ENCODE measurements at places on chromosomes 7 and 10. TPM values are rescaled to one million over a fixed set of nuclear protein-coding genes. Genes with fewer than 3 reads are reported as not detected.

DNA sequence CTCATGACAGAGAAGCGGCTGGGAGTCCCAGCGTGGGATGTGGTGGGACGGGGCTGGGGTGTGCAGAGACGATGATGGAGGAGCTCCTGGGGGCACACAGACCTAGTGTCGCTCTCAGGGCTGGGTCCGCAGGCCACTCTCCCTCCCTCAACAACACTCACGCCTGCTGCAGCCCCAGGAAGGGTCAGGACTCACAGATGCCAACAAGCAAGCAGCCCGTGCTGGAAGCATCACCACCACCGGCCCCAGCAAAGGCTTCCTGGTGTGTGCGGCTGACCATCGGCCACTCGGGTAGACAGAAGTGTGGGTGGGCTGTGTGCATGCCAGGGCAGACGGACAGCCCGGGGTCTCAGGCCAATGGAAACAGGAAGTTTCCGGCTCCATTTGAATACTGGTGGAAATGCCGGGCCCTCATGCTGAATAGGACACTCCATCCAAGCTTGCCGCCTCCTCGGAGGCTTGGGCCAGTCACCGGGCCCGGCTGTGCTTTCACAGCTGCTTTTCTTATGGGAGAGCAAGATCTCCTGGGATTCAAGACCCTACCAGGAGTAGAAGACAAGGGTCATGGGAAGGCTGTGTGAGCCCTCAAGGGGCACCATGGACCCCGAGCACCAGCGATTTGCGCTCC, 178.1 kb downstream of the ELFN1 start:
- DNase-seq = no peak

- DNase-seq = no peak
Observed at GRCh38 chr7:70233776-70234175, 635.5 kb downstream of the AUTS2 start.

The ITIH2 gene
- total RNA-seq = not detected

GRCh38 chr7:13904689-13905088, 84.8 kb downstream of the ETV1 start:
- DNase-seq = no peak

DNA sequence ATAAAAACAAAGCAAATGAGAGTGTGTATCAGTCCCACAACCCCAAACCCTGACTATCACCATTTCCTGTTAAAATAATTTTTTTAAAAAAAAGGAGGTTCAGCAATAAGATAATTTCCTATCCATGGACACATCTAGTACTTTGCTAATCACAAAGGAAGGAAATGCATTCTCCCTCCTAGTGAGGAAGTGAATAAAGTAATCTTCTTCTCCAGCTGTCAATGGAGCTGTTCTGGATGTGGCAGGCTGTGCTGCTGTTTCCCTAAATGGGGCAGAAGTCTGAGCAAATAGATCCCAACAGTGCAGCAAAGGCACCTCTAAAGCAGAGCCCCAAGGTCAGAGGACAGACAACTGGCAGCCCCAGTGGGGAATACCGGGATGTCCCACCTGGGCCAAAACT, 540.0 kb downstream of the KCNMA1 start:
- no peak for DNase-seq

DNA sequence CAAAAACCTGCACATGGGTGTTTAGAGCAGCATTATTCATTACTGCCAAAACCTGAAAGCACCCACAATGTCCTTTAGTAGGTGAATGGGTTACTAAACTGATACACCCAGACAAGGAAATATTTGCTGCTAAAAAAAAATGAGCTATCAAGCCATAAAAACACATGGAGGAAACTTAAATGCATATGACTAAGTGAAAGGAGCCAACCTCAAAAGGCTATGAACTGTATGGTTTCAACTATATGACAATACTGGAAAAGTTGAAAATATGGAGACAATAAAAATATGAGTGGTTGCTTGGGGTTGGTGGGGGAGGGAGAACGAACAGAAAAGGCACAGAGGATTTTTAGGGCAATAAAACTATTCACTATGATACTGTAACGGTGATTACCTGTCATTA, 291.0 kb downstream of the TNS3 start:
- DNase-seq = no peak

- DNase-seq = no peak
Observed at GRCh38 chr10:59337201-59337652, 25.1 kb downstream of the FAM13C start.

DNA sequence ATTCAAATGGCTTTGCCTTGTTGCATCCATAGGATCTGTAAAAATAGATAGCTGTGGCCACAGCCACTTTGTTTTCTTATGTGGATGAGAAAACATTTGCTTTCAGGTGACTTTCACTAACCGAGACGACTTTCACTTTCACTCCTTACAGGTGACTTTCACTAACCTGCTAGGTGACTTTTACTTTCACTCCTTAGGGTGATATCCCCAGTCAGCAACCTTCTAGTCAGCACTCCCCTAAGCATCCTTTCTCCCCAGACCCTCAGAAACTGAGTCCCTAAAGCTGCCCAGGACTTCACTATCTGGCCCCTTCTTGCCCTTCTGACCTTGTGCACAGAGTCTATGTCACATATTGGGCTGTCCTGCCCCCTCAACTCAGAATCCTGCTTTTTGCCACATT, 177.5 kb downstream of the RELN start:
- DNase-seq = no peak

GRCh38 chr7:147579148-147579547, 1011.4 kb upstream of the C7orf33 start:
- DNase-seq = no peak

- DNase-seq = no peak
Observed at GRCh38 chr10:3140280-3140679, 32.3 kb downstream of the PITRM1 start.

DNA sequence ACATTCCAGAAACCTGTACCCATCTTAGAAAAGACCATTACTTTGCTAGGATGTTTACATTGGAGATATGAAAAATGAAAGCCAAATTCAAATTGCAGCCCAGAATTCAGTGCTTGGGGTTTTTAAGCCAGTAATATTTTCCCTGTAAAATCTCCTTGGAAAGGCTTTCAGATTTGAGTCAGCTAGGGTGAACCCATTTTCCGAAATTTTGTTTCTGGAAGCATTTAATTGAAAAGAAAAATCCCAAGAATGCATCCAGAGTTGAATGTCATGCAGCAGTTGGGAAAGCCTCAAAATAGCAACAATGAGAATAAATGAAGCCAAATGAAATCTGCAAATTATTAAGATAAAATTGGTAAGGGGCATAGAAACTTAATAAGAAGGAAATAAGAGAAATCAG, 106.4 kb downstream of the BMPER start:
- DNase-seq = no peak

GRCh38 chr7:155296788-155297516, 726 bp upstream of the INSIG1 start:
- peak; percentile 80 for DNase-seq

DNA sequence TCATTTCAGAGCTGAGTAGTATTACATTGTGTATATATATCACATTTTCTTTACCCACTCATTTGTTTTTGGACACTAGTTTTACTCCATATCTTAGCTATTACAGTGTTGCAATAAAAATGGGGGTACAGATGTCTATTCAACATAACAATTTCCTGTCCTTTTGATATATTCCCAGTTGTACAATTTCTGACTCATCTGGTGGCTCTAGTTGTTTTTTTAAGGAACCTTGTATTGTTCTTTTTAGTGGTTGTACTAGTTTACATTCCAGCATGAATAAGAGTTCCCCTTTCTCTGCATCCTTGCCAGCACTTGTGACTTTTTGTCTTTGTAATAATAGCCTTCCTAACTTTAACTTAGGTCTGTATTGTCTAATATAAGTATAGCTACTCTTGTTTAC, 739.9 kb downstream of the XPNPEP1 start:
- no peak for DNase-seq

GRCh38 chr10:55627501-55628051, 733.5 kb downstream of the ZWINT start:
- DNase-seq = no peak

DNA sequence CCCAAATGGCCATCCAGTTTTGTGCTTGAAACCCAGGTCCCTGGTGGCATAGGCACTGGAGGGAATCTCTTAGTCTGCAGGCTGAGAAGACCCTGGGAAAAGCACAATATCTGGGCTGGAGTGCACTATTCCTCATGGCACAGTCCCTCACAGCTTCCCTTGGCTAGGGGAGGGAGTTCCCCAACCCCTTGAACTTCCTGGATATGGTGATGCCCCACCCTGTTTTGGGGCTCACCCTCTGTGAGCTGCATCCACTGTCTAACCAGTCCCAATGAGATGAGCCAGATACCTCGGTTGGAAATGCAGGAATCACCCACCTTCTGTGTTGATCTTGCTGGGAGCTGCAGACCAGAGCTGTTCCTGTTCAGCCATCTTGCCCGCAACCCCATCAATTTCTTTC, 19.8 kb upstream of the NAMPT start:
- no peak for DNase-seq

DNA sequence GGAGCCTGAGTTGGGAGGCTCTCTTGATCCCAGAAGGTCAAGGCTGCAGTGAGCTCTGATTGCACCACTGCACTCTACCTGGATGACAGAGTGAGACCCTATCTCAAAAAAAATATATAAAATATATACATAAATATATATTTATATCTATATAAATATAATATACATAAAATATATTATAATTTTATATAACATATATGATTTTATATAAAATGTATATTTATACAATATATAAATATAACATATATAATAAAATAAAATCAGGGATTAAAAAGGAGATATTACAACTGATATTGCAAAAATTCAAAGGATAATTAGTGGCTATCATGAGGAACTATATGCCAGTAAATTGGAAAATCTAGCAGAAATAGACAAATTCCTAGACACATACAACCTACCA, 353.5 kb upstream of the HPS1 start:
- no peak for DNase-seq

DNA sequence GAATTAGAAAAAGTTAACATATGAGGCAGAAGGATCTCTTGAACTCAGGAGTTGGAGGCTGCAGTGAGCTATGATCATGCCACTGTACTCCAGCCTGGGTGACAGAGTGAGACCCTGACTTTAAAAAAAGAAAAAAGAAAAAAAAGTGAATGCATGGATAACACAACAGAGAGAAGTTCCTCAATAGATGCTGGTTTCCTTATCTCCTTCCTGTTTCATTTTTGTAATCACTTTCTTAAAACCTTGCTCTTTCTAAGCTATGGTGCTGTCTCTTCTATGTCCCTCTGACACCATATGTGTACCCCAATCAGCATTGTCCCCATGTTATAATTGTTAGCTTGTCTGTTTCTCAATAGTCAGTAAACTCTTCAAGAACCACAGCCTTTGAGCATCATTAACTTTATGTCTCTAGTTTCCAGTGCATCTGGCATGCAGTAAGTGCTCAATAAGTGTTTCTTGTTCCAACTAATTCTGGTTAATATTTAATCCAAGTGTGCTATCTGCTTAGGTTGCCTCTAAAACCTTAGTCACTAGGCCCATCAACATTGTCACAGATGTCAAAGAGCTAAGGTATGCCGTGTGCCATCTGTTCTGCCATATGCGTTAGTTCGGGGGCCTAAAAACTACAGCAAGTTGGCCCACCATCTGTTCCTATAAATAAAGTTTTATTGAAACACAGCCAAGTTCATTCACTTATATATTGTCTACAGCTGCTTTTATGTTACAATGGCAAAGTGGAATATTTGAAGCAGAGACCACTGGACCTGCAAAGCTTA, 36.2 kb downstream of the MPP7 start:
- no peak for DNase-seq

DNA sequence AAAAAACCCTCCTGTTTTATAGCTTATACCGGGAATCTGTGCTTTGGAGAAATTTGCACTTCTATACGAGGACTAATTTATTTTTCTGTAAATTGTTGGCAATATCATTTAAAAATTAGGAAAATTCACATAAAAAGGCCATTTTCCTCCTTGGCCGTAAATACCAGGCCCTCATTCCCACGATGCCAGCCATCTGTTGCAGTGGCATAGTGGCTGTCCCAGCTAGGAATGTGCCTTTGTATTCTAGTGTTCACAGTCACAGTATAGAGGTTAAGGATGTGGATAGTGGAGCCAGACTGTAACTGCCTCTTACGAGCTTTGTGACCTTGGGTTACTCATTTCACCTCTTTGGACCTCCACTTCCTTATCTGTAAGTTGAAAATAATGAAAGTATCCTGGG, 312.5 kb downstream of the GPR158 start:
- no peak for DNase-seq

The LIPM gene
- total RNA-seq = not detected

The TDRD1 gene
- not detected for total RNA-seq

The FAM13C gene
- not detected for total RNA-seq

The PRSS37 gene
- not detected for total RNA-seq

- no peak for DNase-seq
Observed at GRCh38 chr10:43219848-43220247, 47.0 kb downstream of the RASGEF1A start.

DNA sequence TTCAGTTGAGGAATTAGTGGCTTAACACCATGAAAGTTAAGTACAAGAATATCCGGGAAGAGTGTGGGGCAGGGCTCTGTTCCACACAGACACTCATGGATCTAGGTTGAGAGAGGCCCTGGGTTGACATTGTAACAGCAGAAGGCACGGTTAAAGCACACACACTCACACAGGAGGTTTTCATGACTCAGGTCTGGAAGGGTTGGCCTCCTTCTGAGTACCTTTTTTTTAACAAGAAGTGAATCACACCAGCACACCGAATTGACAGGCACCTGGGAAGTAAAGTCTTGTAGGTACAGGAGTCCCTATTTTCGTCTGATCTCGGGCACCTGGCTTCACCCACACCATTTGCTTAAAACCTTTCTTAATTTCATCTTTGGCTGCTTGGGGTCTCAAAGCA, 509.4 kb upstream of the ADARB2 start:
- no peak for DNase-seq

Data from T-helper 17 cell (primary cell).